Activated CD4-positive, alpha-beta memory T cell treated with anti-CD3 and anti-CD28 coated beads, Interleukin-2, amount 10 ng/mL, durations not matched to agents 7 days and 5 days (primary cell): ENCODE measurements at places on chromosomes 3 and 15. TPM values are rescaled to one million over a fixed set of nuclear protein-coding genes. Genes with fewer than 3 reads are reported as not detected.
A peak's percentile ranks its signal among the peaks of the same experiment; 100 is the strongest.

- peak; percentile 16 for DNase-seq
These were observed at the start of gene FGF12 for GRCh38 chr3:192727032-192727847. FGF12 (minus strand) TSS chr3:192727541.

DNA sequence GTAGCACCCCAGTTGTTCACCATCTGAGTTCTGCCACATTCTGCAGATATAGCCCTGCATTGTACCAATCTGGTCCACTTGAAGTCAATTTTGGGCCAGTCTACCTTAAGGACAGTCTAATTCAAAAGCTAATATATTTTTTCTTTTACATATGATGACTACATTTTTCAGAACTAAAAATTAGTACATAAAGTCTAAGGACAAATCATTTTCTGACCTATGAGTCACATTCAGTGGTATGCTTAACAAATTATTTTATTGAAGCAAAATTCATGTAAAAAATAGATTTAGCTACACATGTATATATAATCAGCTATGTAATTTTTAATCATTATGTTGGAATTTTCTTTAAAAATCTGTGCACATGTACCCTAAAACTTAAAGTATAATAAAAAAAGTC is 52.1 kb upstream of the IL12A start:
- no peak for DNase-seq

DNA sequence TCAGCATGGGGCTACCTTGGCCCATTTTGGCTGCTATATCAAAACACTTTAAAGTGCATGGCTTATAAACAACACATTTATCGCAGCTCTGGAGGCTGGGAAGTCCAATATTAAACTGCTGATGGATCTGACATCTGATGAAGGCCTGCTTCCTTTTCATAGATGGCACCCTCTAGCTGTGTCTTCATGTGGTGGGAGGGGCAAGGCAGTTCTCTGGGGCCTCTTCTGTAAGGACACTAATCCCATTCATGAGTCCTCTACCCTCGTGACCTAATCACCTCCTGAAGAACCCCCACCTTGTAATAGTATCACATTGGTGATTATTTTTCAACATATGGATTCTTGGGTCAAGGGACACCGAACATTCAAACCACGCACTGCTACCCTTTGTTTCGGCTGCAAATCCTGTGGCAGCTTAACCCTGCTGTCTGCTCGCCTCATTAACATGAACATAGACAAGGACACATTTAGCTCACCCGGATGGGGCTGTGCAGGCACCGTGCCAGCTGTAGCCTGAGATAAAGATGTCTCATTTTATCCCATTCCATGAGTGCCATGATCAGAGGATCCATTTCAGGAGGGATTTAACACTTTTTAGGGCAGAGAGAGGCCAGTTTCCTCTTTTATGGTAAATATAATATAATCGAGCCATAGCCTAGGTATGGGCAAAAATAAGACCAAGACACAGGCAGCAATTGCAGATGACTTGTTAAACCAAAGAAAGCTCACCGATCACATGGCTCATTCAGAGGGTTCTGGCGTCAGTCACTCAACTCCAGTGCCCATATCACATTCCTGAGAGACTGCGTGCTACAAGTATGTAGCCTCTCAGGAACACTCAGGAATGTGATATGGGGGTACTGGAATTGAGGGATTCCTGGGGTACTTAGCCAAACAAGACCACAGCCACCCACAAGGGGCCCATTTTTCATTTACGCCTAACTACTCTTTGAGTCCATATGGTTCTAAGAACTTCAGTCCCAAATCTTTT is 251.1 kb upstream of the ST8SIA2 start:
- no peak for DNase-seq

DNA sequence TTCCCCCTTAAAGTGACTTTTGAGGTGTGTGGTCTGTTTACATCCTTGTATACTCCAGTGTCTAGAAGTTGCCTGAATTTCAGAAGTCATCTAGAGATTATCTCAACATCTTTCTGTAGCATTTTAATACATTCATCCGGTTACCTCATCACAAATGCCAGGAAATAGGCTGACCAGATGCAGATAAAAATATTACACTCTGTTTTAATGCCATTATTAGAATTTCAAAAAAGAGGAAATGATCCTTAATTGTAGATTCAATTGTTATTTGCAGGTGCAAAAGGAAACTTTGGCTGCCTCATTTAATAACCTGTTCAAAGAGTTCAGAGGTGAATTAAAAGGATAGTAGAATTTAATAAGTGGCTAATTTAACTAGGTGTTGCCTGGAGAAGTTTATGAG is 290.9 kb downstream of the C3orf38 start:
- no peak for DNase-seq

Gene ABI3BP
- total RNA-seq = not detected

GRCh38 chr3:88034491-88035275 is 24.1 kb downstream of the CGGBP1 start:
- no peak for DNase-seq

DNA sequence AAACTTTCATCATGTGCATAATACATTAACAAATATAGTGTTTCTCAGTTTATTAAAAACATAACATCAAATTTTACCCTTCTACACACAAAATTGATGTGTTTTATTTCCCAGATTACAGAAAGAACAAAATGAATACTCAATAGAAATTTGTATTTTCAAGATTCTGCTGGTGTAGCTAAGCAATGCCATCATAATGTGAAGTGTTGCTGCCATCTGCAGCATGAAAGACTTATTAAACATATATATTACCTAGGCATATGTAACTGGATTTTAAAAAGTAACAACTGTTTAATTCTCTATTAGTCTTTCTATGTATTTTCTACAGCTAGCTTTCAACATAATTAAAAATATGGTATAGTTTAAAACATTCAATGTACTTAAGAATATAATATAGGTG is 27.5 kb downstream of the PLSCR5 start:
- peak; percentile 32 for DNase-seq

Gene SV2B
- total RNA-seq = not detected

DNA sequence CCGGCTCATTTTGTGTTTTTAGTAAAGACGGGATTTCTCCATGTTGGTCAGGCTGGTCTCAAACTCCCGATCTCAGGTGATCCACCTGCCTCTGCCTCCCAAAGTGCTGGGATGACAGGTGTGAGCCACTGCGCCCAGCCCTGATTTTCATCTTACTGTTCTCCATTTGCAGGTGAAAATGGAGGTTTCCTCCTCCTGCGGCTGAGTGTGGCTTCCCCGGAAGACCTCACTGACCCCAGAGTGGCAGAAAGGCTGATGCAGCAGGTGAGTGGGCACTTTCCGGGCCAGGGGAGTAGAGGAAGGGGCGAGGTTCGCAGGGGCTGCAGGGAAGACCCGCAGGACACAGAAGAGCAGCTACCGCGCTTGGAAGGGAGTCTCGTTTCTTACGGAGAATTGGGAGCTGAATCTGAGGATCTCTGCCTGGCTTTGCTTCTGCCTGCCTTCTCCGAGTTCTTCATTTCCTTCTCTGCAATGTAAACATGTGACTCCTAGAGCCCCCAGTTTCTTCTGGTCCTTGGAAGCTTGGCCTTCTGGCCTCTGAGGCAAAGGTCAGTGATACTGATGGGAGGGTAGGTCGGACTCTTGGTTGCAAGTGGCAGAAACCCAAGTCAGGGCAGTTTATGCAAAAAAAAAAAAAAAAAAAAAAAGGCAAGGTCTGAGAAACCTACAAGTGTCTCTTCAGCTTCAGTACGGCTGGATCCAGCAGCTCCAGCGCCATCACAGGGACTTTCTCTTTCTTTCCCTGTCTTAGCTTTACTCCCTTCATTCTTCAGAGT is 8.9 kb downstream of the MUC20 start:
- DNase-seq = no peak

GRCh38 chr15:58548308-58549012 is 116.7 kb downstream of the LIPC start:
- no peak for DNase-seq

- DNase-seq = no peak
These were observed 131.0 kb upstream of the TPRG1 start for GRCh38 chr3:189040656-189041335.

DNA sequence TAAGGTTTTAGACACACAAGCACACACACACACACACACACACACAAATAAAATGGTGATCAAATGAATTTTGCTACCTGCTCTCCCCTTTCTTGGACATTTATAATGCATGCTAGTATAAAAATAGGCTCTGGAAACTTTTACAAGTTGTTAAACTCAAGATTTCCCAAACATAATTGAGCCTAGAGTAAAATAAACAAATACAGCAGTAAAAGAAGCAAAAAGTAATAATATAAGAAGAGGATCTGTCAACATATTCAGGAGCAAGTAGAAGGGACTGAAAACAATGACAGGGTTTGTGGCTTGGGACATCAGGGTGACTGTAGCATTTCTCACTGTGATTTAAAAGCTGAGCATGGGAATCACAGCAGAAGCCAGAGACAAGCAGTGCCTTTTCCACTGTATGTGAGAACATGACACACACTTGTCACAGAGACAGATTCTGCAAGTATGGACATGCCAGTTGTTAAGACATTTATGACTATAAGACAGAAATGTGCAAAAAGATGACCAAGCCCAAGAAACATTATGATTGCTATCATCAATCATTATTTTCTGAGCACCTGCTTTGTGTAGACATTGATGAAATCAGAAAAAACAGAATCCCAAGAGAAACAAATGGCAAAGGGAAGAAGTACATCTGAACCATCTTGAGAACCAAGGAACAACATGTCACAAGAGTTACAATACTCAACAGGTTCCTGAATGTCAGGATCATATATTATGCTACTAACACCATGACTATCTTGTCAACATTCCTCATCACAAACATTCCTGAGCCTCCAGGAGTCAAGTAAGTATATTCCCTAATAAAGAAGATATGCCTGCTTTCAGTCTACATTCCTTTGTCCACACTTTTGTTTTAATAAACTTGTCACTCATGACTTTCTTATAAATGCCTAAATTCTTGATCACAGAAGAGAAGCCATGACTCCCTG is 7.1 kb downstream of the THRB start:
- no peak for DNase-seq

Gene TGFBR2
- total RNA-seq = 60.1 TPM

Gene THRB
- total RNA-seq = not detected

GRCh38 chr3:155757577-155757976 is 12.7 kb upstream of the PLCH1 start:
- DNase-seq = no peak

Gene IGF2BP2
- 0.13 TPM for total RNA-seq

GRCh38 chr15:69760890-69761568 is 308.4 kb downstream of the RPLP1 start:
- DNase-seq = peak; percentile 89

Gene KLHL40
- total RNA-seq = not detected

Gene SLC22A13
- 0.25 TPM for total RNA-seq

DNA sequence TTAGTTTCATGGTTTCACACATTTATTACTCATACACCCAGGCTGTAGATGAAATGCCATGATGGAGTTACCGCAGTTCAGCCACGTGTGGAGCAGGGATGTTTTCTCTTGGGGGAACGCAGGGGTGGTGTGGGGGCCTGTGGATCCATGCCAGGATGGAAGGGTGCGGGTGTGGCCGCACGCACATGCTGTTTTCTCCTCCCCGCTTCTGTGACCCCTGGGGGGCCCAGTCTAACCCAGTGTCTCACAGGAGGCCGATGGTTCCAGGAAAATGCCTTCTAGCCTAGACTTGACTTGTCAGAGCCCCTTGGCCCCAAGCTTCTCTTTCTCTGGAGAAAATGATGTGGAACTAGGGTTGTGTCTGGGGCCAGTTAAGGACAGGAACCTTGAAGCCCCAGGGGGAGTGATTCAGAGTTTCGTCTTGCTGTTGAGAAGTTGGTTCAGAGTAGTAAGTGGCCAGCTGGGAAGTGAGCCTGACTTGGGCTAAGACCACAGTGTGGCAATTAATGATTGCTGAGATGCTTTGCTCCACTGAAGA is 240.4 kb upstream of the BHLHE40 start:
- no peak for DNase-seq

GRCh38 chr15:80992441-80992840 is 2.8 kb upstream of the MESD start:
- no peak for DNase-seq

- no peak for DNase-seq
These were observed 7.3 kb downstream of the TRA2B start for GRCh38 chr3:185930393-185931107.

GRCh38 chr3:176426371-176426770 is 770.9 kb downstream of the TBL1XR1 start:
- DNase-seq = no peak

Gene CATSPER2
- total RNA-seq = 3.0 TPM

DNA sequence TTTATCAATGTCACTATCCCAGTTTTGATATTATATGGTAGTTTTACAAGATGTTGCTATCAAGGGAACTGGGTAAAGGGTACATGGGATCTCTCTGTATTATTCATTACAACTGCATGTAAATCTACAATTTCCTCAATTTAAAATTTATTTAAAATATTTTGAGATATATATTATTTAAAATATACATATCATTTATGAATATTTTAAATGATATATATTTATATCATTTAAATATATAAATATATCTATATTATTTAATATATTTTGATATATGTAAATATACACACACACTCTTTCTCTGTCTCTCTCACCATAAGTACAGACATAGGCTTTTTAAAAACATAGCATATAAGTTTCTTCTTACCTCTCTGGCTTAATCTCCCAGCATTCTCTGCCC is 104.7 kb downstream of the TP63 start:
- no peak for DNase-seq

Gene TMC3
- total RNA-seq = not detected

DNA sequence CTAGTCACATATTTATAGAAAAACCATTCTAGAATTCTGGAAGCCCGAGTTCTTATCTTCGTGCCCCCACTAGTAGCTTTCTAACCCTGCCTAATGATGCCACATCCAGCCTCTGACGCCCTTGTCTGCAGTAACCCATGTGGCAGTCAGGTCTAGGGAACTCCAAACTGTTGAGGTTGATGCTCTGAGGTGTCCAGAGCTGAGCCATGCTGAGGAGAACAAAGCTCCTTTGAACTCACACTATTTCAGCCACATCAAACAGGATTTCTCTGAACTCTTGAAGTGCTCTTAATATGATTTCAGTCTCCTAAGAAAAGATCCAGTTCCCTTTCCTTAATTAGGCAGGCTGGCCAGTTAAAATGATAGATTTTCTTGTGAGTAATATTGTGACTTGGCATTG is 150.5 kb upstream of the ST8SIA2 start:
- no peak for DNase-seq

Gene CHRFAM7A
- total RNA-seq = 0.55 TPM
